ENCODE measurements at places on chromosomes 16 and 17.
A peak's percentile ranks its signal among the peaks of the same experiment; 100 is the strongest.

DNA sequence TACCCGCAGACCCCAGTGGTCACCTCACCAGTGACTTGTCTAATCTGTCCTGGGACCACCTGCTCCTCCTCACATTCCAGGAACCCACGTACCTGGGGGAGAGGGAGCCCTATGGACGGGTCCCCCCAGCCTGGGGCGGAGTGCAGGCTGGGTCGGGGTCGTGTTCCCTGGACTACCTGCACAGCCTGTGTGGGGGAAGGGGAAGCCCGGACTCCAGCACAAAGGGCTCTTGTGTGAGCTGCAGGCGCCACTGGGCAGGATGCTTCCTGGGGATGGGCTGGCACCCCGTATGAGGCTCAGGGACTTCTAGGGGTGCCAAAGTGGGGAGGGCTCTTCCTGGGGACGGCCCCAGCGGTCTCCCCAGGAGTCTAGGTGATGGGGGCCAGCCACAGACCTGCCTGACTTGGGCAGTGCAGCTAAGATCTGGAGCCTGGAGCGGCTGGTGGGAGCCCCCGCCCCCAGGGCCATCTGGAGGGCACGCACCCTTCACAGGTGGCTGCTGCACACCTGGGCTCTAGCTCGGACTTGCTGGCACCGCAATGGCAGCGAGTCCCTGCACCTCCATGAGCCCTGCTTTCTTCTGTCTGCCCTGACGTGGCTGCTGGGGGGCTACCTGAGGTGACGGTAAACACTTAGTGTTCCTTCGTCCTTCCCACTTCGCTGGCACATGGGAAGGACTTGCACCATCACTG lies 7.5 kb downstream of the VASN start:
- H3K27me3 ChIP-seq = no peaks in the 10 kb centered on the region
- H3K4me3 ChIP-seq = peak overlapping the region; percentile 5
- peaks cover 34% of the 10 kb centered on the region for H3K4me1 ChIP-seq
- H3K27ac ChIP-seq = no peak overlapping the region
- peaks cover 19% of the 10 kb centered on the region for H3K36me3 ChIP-seq

- no peak overlapping the region for H3K27ac ChIP-seq
- peak overlapping the region; percentile 83 for H3K4me3 ChIP-seq
- peaks cover 55% of the 10 kb centered on the region for H3K27me3 ChIP-seq
- no peak for DNase-seq
- H3K4me1 ChIP-seq = no peaks in the 10 kb centered on the region
- H3K36me3 ChIP-seq = no peaks in the 10 kb centered on the region
Measured at GRCh38 chr16:3182608-3183444, 5.2 kb upstream of the OR1F1 start.

- no peaks in the 10 kb centered on the region for H3K4me1 ChIP-seq
- no peak overlapping the region for H3K4me3 ChIP-seq
- DNase-seq = peak; percentile 51
- H3K27me3 ChIP-seq = no peaks in the 10 kb centered on the region
- H3K27ac ChIP-seq = no peak overlapping the region
Measured at GRCh38 chr17:12545877-12546513, 119.7 kb upstream of the MYOCD start.

DNA sequence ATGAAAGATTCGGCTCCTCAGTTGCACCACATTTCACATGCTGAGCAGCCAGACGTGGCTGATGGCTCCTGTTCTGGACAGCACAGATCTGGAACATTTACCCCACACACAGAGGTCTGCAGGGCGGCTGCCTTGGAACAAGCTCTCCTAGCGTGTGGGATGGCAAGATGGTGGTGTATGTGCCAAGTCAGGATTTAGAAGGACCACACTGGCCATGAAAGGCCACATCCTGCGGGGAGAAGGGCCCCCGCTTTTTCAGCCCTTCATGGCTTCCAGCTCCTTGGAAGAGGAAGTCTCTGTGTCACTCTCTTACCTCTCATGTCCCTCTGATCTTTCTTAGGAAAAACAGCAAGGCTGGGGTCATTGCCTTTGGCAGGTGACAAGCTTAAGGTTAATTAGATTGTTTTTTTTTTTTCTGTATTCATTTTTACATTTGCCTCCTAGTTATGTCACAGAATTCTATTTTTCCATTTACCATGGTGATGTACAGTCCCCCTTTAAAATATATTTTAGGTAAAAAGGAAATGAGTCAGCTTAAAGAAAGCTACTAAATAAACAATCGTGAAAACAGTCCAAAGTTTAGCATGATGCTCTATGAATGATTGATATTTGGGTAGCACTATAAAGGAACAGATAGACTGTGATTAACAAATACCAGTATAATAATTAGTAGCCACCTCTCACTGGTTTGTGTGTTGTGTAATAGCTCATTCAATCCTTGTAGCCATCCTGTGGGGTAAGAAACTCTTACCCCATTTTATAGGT lies 396.6 kb downstream of the CPPED1 start:
- no peaks in the 10 kb centered on the region for H3K27me3 ChIP-seq
- H3K4me3 ChIP-seq = no peak overlapping the region
- no peaks in the 10 kb centered on the region for H3K36me3 ChIP-seq
- peaks cover 6% of the 10 kb centered on the region for H3K4me1 ChIP-seq
- DNase-seq = no peak

- DNase-seq = no peak
- H3K36me3 ChIP-seq = no peaks in the 10 kb centered on the region
- H3K4me3 ChIP-seq = no peak overlapping the region
- no peaks in the 10 kb centered on the region for H3K27me3 ChIP-seq
- no peaks in the 10 kb centered on the region for H3K4me1 ChIP-seq
- no peak overlapping the region for H3K27ac ChIP-seq
Measured at GRCh38 chr17:3505008-3505407, 29.2 kb downstream of the ASPA start.

DNA sequence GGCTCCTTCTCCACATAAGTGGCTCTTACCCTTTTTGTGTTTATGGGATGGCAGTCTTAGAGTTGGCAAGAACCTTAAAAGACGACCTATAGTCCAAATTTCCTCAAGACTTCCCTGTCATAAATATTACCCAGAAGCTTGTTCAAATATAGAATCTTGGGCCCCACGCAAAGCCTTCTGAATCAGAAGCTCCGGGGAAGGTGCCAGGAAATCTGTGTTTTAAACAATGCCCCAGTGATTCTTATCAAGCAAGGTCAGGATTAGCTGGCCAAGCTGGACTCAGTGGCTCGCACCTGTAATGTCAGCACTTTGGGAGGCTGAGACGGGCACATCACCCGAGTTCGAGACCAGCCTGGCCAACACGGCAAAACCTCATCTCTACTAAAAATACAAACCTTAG lies 85.7 kb downstream of the TIMM22 start:
- no peaks in the 10 kb centered on the region for H3K27me3 ChIP-seq
- no peak for DNase-seq
- H3K4me1 ChIP-seq = peaks cover 13% of the 10 kb centered on the region
- H3K4me3 ChIP-seq = no peak overlapping the region
- no peak overlapping the region for H3K27ac ChIP-seq

GRCh38 chr17:58153046-58153445 lies 4.9 kb downstream of the OR4D1 start:
- H3K4me1 ChIP-seq = no peaks in the 10 kb centered on the region
- no peaks in the 10 kb centered on the region for H3K36me3 ChIP-seq
- DNase-seq = no peak
- peaks cover 2% of the 10 kb centered on the region for H3K27me3 ChIP-seq

- H3K4me3 ChIP-seq = no peak overlapping the region
- no peaks in the 10 kb centered on the region for H3K27me3 ChIP-seq
- peaks cover 29% of the 10 kb centered on the region for H3K4me1 ChIP-seq
- H3K36me3 ChIP-seq = no peaks in the 10 kb centered on the region
Measured at GRCh38 chr16:54373534-54374520, 87.2 kb upstream of the IRX3 start.

DNA sequence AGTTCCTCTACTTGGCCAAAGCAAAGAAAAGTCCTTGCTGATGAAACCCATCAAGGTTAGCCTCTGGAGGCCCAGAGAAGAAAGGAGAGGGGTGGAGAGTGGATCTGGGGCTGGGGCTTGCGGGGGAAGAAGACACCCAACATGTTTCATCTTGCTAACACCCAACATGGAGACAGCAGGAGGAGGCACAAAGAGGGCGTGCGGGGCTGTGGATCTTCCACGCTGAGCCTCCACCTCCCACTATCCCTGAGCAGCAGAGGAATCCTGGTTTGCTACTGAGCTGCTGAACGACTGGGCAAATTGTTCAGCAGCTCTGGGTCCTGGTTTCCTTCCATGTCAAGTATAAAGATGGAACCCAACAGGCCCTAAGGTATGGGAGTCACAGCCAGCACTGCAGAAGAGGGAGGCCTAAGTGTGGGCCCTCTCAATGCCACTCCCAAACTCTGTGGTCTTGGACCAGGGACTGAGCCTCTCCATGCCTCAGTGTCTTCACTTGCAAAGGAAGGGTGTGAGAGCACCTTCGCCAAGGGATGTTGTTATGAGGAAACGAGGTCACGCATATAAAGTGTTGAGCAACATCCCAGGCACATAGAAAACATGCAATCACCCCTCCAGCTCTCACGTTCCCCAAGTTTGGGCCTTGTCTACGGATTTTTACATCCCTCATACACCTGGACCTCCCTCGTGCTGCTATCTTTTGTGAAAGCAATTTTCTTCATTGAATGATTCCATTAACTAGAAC lies 122.5 kb downstream of the XYLT1 start:
- H3K4me3 ChIP-seq = no peak overlapping the region
- no peak overlapping the region for H3K27ac ChIP-seq
- DNase-seq = no peak
- H3K4me1 ChIP-seq = no peaks in the 10 kb centered on the region
- H3K36me3 ChIP-seq = no peaks in the 10 kb centered on the region

DNA sequence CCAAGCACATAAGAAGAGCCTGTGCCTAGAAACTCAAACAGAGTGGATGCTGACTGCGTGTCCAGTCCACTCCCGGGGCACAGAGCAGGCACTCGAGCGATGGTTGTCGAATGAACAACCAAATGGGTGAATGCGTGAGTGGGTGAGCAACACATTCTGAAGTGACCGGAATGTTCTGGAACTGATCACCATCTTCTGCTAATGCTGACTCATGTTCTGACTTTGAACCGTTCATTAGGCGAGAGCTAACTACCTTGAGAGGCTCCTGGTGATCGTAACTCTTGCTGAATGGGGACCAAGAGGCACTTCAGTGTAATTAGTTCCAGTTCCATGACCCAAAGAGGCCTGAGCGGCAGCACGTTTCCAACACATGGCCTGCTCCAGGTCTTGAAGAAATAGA lies 37.9 kb downstream of the IRF8 start:
- H3K4me3 ChIP-seq = no peak overlapping the region
- H3K36me3 ChIP-seq = no peaks in the 10 kb centered on the region
- H3K27ac ChIP-seq = no peak overlapping the region
- DNase-seq = no peak
- peaks cover 2% of the 10 kb centered on the region for H3K4me1 ChIP-seq

DNA sequence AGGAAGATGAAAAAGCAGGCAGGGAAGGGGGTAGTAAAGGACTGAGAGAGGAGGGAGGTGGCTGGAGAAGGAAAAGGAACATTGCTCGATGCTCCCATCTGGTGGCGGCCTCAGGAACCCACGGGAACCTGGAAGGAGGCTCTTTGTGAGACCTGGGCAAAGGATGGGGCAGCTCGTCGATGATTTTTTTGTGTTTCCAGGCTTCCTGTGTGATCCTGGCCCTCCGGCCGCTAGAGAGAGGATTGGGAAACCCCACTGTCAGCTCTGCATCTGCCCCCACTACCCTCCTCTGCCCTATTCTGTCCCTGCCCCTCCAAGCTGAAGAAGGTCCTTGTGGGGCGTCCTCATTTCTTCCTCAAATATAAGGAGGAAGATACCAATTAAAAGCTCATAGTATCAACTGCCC lies 6.6 kb downstream of the WFIKKN2 start:
- peak; percentile 72 for DNase-seq
- H3K27ac ChIP-seq = no peak overlapping the region
- H3K27me3 ChIP-seq = no peaks in the 10 kb centered on the region
- H3K36me3 ChIP-seq = no peaks in the 10 kb centered on the region
- no peak overlapping the region for H3K4me3 ChIP-seq

- H3K27ac ChIP-seq = peak overlapping the region; percentile 93
- H3K36me3 ChIP-seq = peaks cover 31% of the 10 kb centered on the region
- H3K4me1 ChIP-seq = peaks cover 3% of the 10 kb centered on the region
- peak overlapping the region; percentile 99 for H3K4me3 ChIP-seq
- H3K27me3 ChIP-seq = no peaks in the 10 kb centered on the region
- DNase-seq = peak; percentile 69
Measured at GRCh38 chr17:40648384-40648968, 858 bp upstream of the SMARCE1 start.

GRCh38 chr16:50449800-50450199 lies 81.0 kb upstream of the BRD7 start:
- H3K27ac ChIP-seq = no peak overlapping the region
- H3K4me3 ChIP-seq = no peak overlapping the region
- H3K36me3 ChIP-seq = no peaks in the 10 kb centered on the region
- DNase-seq = no peak

GRCh38 chr17:43416998-43417890 lies 18.5 kb downstream of the ARL4D start:
- peaks cover 3% of the 10 kb centered on the region for H3K4me1 ChIP-seq

DNA sequence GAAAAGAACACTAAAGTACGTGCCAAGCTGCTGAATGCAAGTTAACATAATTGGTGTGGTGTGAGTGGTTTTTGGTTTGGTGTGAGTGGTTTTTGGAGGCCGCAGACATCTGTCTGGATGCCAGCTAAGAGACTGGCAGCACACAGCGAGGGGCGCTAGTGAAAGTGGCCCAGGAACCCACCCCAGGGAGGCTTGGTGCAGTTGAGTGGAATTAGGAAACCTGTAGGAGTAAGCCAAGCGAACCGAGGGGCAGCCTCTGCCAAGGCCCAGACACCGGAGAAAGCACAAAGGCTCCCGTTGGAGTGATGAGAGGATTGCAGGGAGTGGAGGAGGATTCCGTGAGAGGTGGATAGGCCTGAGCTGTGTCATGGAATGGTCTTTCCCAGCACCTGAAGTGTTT lies 24.6 kb upstream of the SLC5A11 start:
- peaks cover 99% of the 10 kb centered on the region for H3K36me3 ChIP-seq
- H3K4me1 ChIP-seq = no peaks in the 10 kb centered on the region
- no peak overlapping the region for H3K27ac ChIP-seq
- H3K27me3 ChIP-seq = no peaks in the 10 kb centered on the region

GRCh38 chr17:55965051-55965450 lies 188.2 kb upstream of the ANKFN1 start:
- H3K27ac ChIP-seq = no peak overlapping the region
- DNase-seq = no peak
- H3K4me3 ChIP-seq = no peak overlapping the region
- H3K36me3 ChIP-seq = no peaks in the 10 kb centered on the region
- no peaks in the 10 kb centered on the region for H3K4me1 ChIP-seq

GRCh38 chr17:36130346-36130745 lies 26.7 kb downstream of the CCL4 start:
- H3K27me3 ChIP-seq = no peaks in the 10 kb centered on the region
- no peak overlapping the region for H3K27ac ChIP-seq
- no peaks in the 10 kb centered on the region for H3K4me1 ChIP-seq
- no peak for DNase-seq
- no peaks in the 10 kb centered on the region for H3K36me3 ChIP-seq
- no peak overlapping the region for H3K4me3 ChIP-seq
